ENCODE measurements at places on chromosomes 3 and 15.
A peak's percentile ranks its signal among the peaks of the same experiment; 100 is the strongest.

DNA sequence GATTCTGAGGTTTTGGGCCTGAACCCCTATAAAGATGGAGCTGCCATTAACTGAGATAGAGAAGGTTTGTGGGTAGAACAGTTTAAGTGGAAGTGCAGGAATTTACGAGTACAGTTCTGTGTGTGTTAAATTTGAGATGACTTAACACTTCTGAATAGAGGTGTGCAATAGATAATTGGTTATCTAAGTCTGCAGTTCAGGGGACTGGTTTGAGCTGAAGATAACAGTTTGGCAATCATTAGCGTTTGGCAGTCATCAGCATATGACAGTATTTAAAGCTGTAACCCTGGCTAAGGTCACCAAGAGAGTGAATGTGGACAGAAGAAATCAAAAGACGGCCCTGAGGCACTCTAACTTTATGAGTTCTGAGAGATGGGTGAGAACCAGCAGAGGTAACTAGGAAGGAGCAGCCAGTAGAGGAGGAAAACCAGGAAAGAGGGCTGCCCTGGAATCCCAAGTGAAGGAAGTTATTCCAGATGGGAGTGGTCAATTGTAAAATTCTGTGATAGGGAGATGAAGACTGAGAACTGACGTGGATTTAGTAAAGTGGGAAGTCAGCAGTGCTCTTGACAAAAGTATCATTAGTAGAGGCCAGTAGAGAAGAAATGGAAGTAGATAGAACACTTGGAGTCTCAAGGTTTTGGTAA lies 8.1 kb downstream of the MYNN start:
- DNase-seq, result no peak

- DNase-seq, result no peak
Observed at GRCh38 chr15:93340406-93340805, 251.4 kb upstream of the RGMA start.

GRCh38 chr3:12884186-12884680 lies 42.9 kb upstream of the RPL32 start:
- no peak for DNase-seq

DNA sequence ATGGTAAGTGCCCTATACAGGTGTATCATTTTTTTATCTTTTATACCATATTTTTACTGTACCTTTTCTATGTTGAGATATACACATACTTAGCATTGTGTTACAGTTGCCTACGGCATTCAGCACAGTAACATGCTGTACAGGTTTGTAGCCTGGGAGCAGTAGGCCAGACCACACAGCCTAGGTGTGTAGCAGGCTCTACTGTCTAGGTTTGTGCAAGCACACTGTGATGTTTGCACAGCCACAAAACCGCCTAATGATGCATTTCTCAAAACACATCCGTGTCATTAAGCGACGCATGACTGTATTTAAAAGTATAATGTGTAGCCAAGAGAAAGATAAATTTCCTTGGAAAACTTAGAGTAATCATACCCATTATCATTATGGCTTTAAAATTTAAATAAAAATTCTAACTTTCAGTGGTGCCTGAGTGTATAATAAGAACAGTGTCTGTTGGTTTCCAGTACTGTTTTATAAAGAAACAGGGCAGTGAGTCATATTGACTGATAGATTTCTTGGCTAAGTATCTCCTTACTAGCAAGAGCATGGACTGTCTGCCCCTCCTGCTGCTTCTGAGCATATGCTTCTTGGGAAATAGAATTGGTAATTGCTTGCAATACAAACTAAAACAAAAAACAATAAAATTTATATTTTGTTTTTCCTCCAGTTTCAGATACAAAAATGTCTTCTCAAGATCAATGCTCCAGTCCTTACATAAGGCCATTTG lies 18.3 kb downstream of the CALML4 start:
- no peak for DNase-seq

DNA sequence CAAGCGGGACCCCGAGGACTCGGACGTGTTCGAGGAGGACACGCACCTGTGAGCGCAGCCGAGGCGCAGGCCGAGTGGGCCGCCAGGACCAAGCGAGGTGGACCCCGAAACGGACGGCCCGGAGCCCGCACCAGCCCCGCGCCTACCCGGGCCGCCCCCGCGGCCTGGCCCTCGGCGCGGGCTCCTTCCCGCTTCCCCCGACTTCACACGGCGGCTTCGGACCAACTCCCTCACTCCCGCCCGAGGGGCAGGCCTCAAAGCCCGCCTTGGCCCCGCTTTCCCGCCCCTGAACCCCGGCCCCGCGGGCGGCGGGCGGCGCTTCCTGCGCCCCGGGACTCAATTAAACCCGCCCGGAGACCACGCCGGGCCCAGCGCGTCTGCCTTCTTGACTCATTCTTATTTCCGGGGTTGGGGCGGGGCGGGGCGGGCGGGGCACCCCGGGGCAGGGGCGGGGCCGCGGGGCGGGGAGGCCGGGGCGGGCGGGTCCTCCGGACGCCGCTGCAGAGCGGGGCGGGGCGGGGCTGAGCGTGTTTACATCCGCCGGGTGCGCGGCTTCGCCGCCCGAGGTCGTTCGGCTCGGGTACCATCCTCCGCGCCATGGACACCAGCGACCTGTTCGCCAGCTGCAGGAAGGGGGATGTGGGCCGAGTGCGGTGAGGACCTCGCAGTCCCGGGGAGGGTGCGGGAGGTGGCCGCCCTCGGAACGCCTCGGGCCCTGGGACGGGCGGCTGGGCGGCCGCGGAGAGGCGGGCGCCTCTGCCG lies at the start of gene ABTB1:
ABTB1 (plus strand) TSS at position 524 of the 762 bp plus-strand sequence; CDS start at position 598, 74 bp downstream.
- peak; percentile 96 for DNase-seq

DNA sequence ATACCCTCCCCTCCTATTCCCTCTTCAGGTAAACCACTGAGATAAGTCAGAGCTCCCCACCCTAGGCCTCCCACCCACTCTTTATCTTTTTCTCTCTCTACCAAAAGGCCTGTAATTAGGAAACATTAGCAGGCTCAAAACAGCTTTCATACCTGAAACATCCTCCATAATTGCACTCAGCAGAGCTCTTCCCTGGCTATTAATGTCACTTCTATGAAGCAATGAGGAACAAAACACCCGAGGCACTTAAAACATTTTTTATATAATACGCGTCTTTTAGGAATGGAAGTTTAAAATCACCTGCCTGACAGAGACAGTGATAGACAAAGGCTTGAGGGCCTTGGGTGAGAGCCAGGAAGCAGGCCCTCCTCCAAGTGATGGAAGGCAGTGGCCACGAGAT lies 138.9 kb downstream of the EPHB1 start:
- DNase-seq, result no peak

- no peak for DNase-seq
Observed at GRCh38 chr3:32392536-32393302, 1.1 kb downstream of the CMTM7 start.

DNA sequence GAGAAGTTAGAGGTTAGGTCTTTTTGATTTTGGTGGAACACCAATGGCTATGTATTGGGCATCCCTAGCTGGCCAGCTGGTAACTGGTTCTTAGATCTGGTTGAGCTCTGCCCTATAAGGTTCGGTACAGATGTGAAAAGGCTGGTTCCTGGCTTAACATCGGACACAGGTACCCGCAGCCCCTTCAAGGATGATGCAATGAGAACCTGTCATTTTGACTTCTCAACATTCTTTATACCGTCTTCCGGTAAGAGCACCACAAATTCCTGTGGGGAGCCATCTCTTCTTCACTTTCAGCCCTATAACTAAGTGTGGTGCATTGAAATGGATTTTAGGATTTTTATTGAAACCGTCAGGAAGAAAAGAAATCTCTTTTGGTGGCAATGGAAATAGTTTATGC lies 222.8 kb downstream of the ADAMTS9 start:
- DNase-seq, result no peak

- DNase-seq, result no peak
Observed at GRCh38 chr3:188408831-188409230, 254.9 kb downstream of the LPP start.

GRCh38 chr3:142213298-142213697 lies 12.1 kb downstream of the GK5 start:
- no peak for DNase-seq
